Inflammatory macrophage treated with lipopolysaccharide for 4 hours (primary cell): ENCODE measurements at places on chromosomes 1 and 21.

GRCh38 chr1:168734271-168734670 lies 5.3 kb upstream of the DPT start:
- DNase-seq: no peak

- DNase-seq: no peak
Measured at GRCh38 chr1:54080598-54081049, 27.2 kb downstream of the TCEANC2 start.

DNA sequence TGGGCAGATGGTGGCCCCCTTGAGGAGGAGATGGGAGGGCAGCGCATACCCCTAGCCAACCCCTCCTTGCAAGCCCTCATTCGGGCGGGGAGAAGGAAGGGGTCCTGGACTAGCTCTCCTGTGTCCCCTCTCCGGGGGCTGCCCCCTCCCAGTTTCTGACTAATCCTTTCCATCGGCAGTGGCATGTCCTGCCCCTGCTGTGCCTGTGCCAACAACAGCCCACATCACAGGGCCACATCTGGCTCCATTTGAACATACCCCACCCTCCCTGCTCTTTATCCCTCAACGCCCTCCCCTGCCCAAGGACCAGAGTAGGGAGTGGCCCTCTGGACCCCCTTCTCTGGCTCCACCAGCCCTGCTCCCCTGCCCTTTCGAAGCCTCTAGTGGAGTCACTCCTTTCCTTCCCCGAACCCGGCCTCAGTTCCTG lies 11.0 kb upstream of the LMNA start:
- peak; percentile 20 for DNase-seq

- DNase-seq: no peak
Measured at GRCh38 chr1:65316233-65316632, 6.9 kb downstream of the DNAJC6 start.

- DNase-seq: no peak
Measured at GRCh38 chr1:22295856-22296255, 153.0 kb upstream of the WNT4 start.

- no peak for DNase-seq
Measured at GRCh38 chr1:108831225-108831624, 25.7 kb downstream of the AKNAD1 start.

GRCh38 chr1:115685029-115685705 lies 43.4 kb downstream of the VANGL1 start:
- DNase-seq: no peak

- peak; percentile 34 for DNase-seq
Measured at GRCh38 chr1:169892927-169893644, 610 bp downstream of the SCYL3 start.

DNA sequence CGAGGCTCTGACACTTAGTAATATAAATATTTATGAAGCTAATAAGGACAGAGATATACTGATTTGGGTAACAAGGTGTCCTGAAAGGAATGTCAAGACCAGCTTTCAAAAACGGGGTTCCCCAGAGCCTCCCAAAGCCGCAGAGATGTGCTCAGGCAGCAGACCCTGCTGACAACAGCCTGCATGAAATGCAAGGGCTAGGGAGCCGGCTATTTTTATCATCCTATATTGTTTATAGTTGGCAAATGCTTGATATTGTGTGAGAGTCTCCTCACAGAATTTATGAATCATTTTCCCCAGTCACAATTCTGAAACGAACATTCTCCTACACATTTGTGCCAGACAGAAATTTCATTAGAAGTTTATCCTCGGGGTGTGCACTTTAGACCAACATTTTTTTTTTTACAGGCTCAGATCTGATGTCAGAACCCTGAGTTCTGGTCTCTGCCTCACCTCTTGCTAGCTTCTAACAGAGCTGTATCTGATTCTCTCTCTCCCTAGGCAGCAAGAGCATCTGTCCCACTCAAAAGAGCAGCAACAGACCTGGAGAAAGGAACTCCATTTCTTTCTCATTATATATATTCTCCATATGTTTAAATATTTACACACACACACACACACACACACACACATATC lies 302.3 kb upstream of the PLD5 start:
- DNase-seq: no peak

GRCh38 chr1:93999840-94000415 lies 90.7 kb upstream of the GCLM start:
- peak; percentile 21 for DNase-seq

DNA sequence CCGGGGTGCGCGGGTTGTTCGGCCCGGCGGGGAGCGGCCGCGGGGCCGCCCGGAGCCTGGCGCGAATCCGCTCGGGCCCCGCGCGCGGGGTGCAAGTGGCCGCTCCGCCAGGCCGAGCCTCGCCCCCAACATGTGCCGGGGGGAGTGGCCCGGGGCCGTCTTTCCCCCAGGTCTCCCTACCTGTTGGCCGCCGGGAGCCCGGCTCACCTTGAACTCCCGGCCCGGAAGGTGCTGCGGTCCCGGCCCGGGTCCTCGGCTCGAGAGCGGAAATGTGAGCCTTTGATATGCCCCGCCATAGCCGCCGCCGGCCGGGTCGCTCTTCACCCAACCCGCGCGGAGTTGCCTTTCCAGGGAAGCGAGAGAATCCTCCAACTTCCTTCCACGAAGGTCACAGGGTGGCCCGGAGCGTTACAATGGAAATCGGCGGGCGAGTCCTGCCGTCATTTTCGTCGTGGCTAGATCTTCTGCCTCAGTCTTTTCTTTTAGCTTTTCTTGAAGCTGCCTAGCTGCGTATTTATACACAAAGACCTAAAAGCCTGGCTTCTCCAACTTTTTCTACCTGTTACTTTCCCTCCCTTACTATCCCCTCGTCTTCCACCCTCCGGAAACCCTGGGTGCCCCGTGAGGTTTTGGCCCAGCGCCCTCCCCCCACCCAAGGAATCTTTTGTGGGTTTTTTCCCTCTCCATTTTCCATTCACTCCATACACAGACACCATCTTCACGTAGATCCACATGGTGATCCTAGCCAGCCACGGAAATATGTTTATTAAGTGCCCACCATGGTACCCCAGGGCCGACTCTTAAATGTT lies 867 bp downstream of the PTGFRN start:
- peak; percentile 27 for DNase-seq

- no peak for DNase-seq
Measured at GRCh38 chr1:71557138-71557537, 476.3 kb upstream of the ZRANB2 start.

GRCh38 chr21:41204736-41205135 lies 36.8 kb downstream of the BACE2 start:
- DNase-seq: no peak

- no peak for DNase-seq
Measured at GRCh38 chr1:95169548-95169947, 52.4 kb downstream of the TLCD4 start.

- no peak for DNase-seq
Measured at GRCh38 chr1:117271959-117272358, 61.2 kb upstream of the VTCN1 start.

GRCh38 chr1:17587693-17588047 lies 48.2 kb downstream of the ARHGEF10L start:
- no peak for DNase-seq

GRCh38 chr1:43309405-43310025 lies 8.7 kb downstream of the TIE1 start:
- DNase-seq: no peak

DNA sequence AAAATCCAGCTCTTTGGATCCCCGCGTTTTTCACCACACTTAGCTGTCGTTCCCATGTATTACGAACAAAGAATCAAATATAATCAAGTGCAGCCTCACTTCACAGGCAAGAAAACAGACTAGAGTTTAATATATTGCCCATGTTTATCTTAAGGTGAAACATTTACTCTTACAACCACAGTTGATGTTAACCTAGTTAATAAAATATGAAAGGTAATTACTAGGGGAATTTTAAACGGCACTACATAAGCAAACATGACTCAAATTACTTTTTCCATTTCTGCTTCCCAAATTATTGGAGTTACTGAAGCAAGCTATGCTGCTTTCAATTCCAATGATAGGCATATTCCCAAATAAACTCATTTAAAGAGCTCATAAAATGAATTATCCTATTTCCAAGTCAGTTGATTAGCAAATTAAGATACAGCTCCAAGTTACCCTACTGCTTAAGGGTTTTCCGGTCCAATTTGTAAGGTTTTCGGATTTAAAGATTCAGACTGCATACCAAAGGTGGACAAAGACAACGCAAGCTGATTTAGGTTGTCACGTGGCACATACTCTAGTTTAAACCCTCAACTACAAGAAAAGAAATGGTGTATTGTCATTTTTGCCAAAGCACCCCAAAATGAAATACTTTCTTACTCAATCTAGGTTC lies 5.9 kb downstream of the COX20 start:
- DNase-seq: no peak

GRCh38 chr1:237084341-237085077 lies 42.5 kb downstream of the RYR2 start:
- DNase-seq: no peak

- peak; percentile 84 for DNase-seq
Measured at GRCh38 chr1:226181996-226182714, 4.4 kb downstream of the ACBD3 start.

DNA sequence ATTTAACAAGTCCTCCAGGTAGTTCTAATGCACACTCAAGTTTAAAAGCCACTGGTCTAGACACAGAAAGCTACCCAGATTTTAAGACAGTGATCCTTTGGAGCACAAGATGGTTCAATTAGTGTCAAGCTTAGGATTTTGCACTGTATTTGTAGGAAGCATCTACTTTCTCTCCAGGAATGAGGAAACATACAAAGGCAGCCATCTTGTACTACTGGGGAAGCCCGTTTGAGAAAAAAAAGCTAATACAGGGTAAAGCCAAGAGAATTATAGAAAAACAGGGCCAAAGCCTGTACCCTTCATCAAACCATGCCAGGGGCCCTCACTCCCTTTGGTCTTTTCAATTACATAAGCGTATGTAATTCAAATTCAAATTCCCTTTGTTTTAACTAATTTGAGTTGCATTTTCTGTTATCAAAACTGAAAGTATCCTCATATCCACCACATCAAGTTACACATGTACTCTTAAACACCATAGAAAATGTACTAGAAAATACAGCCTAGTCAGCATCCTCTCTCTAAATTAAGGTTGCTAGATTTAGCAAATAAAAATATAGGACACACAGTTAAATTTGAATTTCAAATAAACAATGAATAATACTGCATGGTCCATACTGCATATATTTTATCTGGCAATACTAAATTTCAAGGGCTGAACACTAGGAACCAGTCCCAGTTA lies 17.4 kb downstream of the PIK3R3 start:
- no peak for DNase-seq

DNA sequence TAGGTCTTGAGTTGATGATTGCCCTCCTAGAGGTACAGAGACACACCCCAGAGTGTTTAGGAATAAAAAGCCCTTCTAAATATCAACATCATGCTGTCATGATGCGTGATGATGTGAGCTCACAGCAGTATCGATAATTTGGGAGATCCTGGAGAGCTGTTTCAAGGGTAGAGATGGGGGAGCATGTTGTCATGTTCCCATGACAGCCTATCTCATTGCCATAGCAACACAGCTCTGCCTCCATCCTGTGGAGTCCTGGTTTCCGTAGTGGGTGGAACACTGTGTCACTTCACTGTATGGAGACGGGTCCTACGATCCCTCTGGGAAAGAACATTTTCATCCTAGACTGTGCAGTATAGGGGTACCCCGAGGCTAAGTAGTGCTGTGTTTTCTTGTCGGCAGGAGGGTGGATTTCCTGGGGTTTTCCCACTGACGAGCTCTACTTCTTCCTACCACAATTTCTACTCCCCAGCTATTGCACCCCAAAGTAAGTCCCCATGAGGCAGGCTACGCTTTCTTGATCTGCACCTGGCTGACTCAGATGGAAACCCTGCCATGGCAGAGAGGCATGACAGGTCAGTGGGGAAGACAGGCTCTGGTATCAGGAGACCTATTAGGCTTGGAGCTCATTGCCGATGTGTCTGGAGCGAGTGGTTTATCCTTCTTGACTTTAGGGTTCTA lies 7.2 kb downstream of the KISS1 start:
- DNase-seq: no peak

- no peak for DNase-seq
Measured at GRCh38 chr1:212035835-212036605, 472 bp downstream of the DTL start.

DNA sequence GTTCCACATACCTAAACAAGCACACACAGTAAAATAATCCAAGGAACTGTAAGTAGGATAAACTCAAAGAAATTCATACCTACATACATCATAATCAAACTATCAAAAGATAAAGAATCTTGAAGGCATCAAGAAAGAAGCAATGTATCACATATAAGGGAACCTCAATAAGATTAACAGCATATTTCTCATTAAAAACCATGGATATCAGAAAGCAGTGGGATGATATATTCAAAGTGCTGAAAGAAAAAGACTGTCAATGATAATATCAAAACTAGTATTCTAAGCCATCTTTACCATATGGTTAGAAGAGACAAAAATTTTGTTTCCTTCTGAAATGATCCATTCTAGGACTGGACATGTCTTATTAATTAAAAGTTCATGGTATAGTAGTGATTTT lies 37.1 kb upstream of the ADAM30 start:
- DNase-seq: no peak

DNA sequence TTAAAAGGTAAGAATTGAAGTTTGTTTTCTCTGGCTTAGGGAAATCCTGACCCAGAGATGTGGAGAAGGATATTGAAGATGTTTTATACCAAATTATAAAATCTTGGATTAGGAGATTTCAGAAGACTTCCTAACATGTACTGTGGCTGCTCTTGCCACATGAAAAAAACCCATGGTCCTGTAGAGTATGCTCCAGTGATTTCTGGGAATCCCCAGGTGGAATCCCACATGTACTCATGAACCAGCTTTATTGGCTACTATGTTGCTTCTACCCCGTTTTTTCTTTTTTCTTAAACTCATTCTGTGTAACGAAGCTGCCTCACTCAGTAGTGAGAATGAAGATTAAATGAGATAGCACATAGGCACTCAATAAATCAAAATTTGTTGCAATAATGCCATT lies 132.7 kb upstream of the SGIP1 start:
- DNase-seq: peak; percentile 38

DNA sequence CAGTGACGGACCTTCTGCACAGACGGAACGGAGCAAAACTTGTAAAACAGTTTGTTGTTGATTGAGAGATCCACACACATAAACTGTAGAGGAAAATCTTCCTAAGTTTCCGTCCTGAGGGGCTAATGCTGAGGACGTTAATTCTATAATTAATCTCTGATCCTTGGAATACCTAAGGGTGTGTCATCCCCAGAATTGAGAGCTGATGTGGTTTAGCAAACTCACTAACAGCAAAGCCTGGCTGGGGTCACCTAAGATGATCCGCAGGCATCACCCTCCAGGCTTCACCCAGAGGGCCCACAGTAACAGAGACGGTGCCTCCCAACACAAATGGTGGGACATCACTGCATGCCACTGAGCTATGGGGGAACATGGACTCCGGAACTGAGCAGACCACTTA lies 97.5 kb downstream of the SMYD2 start:
- DNase-seq: no peak

- DNase-seq: no peak
Measured at GRCh38 chr1:237868817-237869600, 21.7 kb downstream of the ZP4 start.

- no peak for DNase-seq
Measured at GRCh38 chr1:185565302-185565701, 168.9 kb upstream of the HMCN1 start.

GRCh38 chr1:87673748-87674147 lies 345.1 kb downstream of the LMO4 start:
- DNase-seq: no peak
